Psoas muscle (tissue), 8 donors: ENCODE measurements at places on chromosomes 6 and 20. TPM values are rescaled to one million over a fixed set of nuclear protein-coding genes. Genes with fewer than 3 reads are reported as not detected.

DNA sequence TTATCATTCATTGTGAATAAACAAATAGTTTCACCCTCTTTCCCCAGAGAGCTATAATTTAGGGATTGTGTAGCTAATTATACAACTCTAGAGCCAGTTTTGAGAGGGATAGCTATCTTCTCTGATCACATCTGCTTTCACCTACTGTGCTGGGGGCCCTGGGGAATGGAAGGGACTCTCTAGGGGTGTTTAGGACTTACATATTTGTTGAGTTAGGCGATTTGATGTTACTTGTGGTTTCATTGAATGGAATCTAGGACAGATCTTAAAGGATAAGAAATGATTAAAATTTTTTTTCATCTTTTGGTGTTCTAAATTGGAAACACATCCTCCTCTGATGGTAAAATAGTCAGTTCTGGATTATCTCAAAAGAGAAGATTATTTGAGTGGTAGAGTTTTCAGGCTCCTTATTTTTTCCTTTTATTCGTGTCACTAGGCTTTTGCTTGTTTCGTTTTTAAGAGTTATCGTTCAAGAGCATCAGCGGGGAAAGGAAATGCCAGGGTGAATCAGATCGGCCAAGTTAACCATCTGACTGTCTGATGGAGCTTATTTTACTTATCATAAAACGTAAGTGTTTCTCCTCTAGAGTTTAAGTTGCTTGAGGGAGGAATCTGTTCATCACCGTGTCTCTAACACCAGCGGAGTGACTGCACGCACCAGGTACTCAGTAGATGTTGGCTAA lies 236.7 kb downstream of the FARS2 start:
- no peak for DNase-seq

- DNase-seq = peak; percentile 65
Observed at GRCh38 chr20:17654649-17655285, 27.3 kb downstream of the RRBP1 start.

Gene KCTD20
- total RNA-seq = 30.4 TPM

GRCh38 chr6:52317841-52318581 lies 33.5 kb upstream of the MCM3 start:
- no peak for DNase-seq

Gene C20orf141
- total RNA-seq = not detected

Gene PRL
- total RNA-seq = not detected

- no peak for DNase-seq
Observed at GRCh38 chr20:60931696-60932095, 320.4 kb upstream of the CDH4 start.

DNA sequence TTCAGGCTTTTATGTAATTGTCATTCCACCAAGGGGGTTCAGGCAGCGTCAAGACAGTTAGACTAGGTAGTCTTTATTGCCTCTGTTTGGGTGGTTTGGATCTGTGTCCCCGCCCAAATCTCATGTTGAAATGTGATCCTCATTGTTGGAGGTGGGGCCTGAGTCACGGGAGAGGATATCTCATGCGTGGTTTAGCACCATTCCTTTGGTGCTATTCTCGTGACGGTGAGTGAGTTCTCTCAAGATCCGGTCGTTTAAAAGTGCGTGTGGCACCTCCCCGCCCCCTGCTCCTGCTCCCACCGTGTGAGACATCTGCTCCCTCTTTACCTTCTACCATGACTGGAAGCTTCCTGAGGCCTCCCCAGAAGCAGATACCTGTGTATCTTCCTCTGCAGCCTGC lies 51.3 kb upstream of the FOXC1 start:
- DNase-seq = no peak

DNA sequence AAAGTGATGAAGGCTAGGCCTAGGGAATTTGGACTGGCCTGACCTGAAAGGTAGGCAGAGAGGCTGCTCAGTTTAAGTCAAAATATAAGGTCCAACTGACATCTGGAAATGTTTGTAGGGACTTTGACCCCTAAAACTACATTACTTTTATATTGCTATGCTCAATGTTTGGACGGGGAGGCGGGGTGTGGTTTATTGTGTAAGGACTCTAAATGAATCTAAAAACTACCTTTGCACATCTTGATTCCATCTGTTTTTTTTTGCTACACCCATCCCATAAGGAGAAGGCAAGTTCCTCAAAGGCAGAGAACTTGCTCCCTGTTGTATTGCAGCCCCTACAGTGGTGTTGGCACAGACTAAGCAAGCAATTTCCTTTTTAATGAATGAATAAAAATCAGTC lies 227.1 kb downstream of the HACE1 start:
- no peak for DNase-seq

DNA sequence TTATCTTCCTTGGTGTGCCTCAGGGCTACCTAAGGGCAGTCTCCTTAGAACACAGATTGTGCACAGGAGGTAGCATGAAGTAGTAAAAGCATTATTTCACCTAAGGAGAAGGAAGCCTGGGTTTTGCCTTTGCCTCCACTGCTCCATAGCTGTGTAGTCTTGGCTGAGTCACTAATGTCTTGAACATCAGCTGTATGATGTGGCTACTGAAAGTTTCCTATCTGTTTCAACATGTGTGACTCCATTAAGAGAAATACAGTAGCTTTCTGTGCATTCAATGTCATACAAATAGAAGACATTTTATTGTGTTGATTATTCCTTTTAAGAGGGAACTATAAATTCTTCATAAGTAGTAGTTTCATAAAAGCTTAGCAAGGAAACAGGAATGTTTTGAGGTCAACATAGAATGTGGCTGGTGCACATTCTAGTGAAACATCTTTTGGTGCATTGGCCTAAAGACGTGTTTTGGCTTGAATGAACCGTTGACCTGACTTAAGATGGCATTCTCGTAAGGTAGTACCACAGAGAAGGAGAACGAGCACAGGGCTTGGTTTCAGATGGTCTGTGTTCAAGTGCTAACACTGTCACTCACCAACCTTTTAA lies 70.6 kb downstream of the CTNNBL1 start:
- DNase-seq = no peak

DNA sequence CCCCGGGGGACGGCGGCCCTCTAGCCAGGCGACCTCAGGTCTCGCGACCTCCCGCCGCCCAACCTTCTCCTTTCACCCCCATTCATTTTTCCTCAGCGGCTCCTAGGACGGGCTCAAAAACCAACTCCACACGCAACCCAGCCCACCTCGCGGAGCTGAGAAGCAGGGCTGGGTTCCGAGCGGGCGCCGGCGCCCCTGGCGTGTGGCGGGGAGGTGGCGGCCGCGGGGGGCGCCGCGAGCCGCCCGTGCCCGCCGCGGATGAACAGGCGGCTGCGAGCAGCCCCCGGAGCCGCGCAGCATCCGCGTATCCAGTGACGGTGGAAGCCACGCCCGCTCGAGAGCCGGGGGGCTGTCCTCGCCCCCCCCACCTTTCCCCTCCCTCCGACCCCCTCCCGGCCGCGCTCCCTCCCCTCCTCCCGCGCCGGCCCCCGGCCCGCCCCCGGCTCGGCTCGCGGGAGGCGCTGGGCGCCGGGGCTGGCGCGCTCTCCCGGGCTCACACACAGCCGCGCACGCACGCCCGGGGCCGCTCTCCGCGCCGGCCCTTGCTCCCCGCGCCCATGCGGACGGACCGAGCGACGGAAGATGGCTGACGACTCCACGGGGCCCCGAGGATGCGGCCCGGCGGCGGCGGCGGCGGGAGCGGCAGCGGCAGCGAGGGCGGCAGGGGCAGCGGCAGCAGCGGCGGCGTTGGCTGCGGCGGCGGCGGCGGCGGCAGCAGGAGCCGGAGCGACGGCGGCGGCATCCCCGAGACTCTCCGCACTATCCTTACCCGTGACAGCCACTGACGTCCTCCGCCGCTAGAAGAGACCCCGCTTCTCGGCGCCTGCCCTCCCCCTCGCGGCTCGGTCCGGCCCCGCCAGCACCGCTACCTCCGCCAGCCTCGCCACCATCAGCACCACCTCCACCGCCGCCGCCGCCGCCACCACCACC lies at the start of gene SOBP:
Gene SOBP (plus strand): TSS at position 482 of the 930 bp plus-strand sequence. CDS start 500 bp downstream, outside the sequence.
- DNase-seq = peak; percentile 77

- DNase-seq = peak; percentile 41
Observed at GRCh38 chr20:36092398-36093024, 62.0 kb upstream of the EPB41L1 start.

DNA sequence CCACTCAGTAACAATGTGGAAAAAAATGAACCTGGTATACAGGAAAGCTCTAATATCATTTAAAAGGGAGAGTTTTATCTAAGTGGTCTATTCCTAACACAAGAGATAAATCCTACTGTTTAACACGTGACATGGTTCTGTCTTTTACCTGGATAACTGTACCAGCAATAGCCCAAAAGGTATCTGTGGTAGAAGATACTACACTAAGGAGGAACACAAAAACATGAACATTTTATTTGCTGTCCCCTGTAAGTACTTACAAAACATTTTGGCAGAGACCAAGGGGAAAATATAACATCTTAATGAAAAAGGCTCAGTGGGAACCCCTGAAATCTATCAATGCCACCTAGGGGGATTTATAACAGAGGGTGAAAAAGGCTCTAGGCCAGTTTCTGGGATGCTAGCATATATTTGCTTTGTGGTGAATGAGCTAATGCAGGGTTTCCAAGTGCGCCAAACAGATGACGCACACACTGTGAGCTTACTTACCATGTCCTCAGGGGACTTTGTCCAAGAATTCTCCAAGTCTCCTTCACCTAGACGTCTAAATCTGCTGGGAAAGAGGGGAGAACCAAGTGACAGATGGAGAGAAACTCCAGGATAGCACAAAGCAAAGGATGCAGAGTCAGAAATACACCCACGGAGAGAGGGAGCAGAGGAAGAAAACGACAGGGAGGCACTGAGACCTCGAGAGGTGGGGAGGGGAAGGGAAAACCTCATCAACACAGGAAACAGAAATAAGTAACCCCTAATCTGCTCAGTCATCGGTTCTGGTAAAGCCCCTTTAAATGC lies 147.9 kb upstream of the PRND start:
- DNase-seq = no peak

Gene ROS1
- not detected for total RNA-seq

Gene CFAP206
- not detected for total RNA-seq

- no peak for DNase-seq
Observed at GRCh38 chr20:44701118-44701857, 13.9 kb upstream of the CCN5 start.

- no peak for DNase-seq
Observed at GRCh38 chr6:116012471-116012949, 48.2 kb downstream of the FRK start.

Gene TRIM39
- total RNA-seq = 16.7 TPM

Gene CDSN
- total RNA-seq = not detected

DNA sequence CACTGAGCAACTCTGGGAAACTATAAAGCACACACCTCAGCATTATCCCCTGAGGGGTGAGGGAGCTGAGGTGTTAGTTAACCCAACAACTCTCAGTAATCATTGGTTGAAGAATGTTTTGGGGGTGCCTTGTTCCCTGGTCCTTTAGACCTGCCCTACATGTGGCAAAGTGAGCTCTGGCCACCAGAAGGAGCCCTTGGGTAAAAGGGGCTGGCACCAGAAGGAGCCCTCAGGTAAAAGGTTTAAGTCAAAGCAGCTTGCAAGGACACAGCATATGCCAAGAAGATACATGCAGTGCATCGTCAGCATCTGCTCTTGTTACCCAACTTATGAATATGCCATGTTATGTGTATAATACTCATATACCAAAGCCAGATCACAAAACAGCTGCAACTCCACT lies 1081.7 kb downstream of the KIF16B start:
- no peak for DNase-seq

DNA sequence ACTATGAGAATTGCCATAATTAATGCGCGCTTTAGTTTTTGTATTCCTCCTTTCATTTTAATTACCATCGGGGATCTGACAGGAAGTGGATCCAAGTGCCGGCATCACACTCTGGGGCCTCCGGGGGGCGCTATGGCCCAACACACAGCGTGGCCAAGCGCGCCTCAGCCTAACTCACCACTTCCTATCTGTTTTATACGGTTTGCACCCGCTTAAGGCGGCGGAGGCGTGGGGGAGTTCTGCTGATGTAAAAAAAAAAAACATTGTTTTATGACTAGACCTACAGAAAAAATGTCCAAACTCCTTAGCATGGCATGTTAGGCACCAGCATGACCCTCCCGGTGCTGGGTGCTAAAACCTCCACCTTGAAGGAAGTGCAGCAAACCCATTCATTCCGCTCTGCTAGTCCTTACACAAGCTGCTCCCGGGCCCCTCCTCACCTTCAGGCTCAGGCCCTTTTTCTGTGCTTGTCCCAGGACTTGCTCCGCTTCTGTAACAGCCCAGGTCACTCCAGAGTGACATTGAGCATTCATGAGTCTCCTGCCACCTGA lies 4.5 kb upstream of the EBF4 start:
- peak; percentile 34 for DNase-seq

Gene SLC22A2
- total RNA-seq = 0.75 TPM

- no peak for DNase-seq
Observed at GRCh38 chr6:111439171-111439570, 43.8 kb downstream of the REV3L start.

Gene CST11
- not detected for total RNA-seq

Gene TBXT
- not detected for total RNA-seq

DNA sequence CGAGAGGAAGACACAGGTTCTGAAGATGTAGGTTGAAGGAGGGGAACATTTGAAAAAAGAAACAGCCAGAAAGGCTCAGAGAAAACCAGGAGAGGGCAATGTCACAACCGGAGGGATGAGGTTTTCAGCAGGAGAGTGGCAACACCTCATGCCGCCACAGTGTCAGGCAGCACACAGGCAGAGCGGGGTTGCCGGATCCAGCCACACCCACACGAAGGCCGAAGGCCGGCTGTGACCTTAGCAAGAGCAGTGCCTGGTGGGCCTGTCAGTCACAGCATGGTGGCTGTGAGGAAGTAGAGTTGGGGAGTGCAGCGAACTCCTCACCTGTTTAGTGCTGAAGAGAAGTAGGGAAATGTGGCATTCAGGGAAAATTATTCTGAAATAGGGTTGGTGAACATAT lies 14.0 kb downstream of the HDDC2 start:
- no peak for DNase-seq
